Gastrocnemius medialis (tissue), 4 donors: ENCODE measurements at places on chromosomes 7 and 10. TPM values are rescaled to one million over a fixed set of nuclear protein-coding genes. Genes with fewer than 3 reads are reported as not detected.

- no peak overlapping the region for H3K4me3 ChIP-seq
- H3K36me3 ChIP-seq, result no peaks in the 10 kb centered on the region
- H3K4me1 ChIP-seq, result no peaks in the 10 kb centered on the region
- no peaks in the 10 kb centered on the region for H3K27me3 ChIP-seq
Measured at GRCh38 chr10:58885686-58886345, 290.6 kb upstream of the PHYHIPL start.

DNA sequence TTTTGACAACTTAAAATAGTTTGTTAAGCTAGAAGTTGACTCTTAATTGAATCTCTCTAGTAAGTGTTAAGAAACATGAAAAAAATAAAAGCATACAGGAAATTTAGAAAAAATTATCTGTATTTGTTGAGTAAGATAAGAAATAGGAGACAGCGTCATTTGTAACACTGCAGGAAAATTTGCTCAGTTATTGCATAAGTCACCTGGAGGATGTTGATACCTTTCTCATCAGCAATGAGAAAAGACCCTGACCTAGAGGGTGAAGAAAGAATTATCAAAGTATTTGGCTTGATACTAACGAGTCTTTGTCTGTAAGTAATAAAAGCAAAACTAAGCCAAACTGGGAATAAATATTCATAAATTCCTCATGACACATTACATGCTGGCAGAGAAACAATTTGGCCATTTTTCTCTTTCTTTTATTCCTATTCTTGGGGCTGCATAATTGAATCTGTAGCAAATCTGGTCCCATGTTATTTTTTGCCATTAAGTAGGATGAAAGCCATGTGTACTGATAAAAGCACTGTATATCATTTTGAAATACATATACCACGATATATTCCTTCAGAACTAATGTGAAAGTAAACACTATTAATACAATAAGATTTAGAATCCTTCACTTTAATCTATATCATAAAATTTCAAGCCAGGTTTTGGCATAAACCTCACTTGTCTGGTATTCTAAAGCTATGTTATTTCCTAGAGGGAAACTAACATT, 362.8 kb downstream of the THSD7A start:
- H3K36me3 ChIP-seq, result no peaks in the 10 kb centered on the region
- no peaks in the 10 kb centered on the region for H3K27me3 ChIP-seq
- no peak overlapping the region for H3K4me3 ChIP-seq
- H3K27ac ChIP-seq, result no peak overlapping the region
- no peaks in the 10 kb centered on the region for H3K4me1 ChIP-seq
- no peak for DNase-seq

DNA sequence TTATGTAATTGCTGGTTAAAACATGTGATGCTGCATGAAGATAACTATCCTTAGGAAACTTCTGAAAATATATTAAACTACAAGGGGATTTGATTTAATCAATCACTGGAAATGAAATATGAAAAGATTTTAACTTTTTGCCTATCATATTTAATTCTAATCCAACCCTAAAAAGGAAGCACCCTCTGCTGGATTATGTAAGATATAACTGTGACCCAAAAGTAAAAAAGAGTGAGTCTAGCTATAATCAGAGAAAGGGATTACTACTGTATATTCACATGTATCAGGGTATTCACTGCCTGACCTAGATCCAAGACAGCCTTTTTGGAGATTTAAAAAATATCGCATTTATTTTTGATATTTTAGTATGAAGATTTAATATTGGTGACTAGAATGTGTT, 295.5 kb downstream of the MDFIC start:
- no peaks in the 10 kb centered on the region for H3K36me3 ChIP-seq
- H3K27ac ChIP-seq, result no peak overlapping the region
- no peak overlapping the region for H3K4me3 ChIP-seq
- no peaks in the 10 kb centered on the region for H3K27me3 ChIP-seq
- DNase-seq, result no peak

- H3K4me3 ChIP-seq, result no peak overlapping the region
- DNase-seq, result no peak
- H3K36me3 ChIP-seq, result no peaks in the 10 kb centered on the region
- H3K27ac ChIP-seq, result no peak overlapping the region
Measured at GRCh38 chr10:35135861-35136260, 9.2 kb downstream of the CREM start.

IQCE gene
- total RNA-seq, result 8.1 TPM

TAC1 gene
- not detected for total RNA-seq

CYP26C1 gene
- not detected for total RNA-seq

SLC16A12 gene
- 1.7 TPM for total RNA-seq
